ENCODE measurements at places on chromosomes 3 and 15.

DNA sequence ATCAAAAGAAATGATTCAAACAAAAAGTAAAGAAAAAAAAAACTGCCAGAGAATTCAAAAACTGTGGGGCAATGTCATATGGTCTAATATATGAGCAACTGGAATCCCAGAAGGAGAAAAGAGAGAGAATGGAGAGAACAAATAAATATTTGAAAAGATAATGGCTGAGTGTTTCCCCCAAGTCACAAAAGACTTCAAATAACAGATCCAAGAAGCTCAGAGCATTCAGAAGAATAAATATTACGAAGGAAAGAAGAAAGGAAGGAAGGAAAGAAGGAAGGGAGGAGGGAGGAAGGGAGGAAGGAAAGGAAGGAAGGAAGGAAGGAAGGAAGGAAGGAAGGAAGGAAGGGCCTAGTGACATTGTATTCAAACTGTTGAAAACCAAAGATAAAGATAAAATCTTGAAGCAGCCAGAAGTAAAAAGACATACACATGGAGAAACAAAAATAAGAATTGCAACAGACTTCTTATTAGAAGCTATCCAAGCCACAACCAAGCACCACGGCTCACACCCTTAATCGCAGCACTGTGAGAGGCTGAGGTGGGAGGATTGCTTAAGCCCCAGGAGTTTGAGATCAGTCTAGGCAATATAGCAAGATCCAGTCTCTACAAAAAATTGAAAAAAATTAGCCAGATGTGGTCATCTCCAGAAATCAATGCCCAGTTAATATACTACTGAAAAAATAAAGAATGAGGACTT lies 118.9 kb upstream of the IGSF10 start:
- DNase-seq = no peak

DNA sequence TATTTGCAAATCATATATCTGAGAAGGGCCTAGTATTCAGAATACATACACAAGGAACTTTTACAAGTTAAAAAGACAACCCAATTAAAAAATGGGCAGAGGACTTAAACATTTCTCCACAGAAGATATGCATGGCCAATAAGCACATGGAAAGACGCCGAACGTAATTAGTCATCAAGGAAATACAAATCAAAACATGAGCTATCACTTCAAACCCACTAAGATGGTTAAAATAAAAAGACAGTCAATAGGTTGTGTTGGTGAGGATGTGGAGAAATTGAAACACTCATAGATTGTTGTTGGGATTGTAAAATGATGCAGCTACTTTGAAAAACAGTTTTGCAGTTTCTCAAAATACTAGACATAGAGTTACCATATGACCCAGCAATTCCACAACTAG lies 61.2 kb upstream of the NEO1 start:
- DNase-seq = no peak

GRCh38 chr3:150662410-150663200 lies 41.1 kb downstream of the ERICH6 start:
- DNase-seq = no peak

DNA sequence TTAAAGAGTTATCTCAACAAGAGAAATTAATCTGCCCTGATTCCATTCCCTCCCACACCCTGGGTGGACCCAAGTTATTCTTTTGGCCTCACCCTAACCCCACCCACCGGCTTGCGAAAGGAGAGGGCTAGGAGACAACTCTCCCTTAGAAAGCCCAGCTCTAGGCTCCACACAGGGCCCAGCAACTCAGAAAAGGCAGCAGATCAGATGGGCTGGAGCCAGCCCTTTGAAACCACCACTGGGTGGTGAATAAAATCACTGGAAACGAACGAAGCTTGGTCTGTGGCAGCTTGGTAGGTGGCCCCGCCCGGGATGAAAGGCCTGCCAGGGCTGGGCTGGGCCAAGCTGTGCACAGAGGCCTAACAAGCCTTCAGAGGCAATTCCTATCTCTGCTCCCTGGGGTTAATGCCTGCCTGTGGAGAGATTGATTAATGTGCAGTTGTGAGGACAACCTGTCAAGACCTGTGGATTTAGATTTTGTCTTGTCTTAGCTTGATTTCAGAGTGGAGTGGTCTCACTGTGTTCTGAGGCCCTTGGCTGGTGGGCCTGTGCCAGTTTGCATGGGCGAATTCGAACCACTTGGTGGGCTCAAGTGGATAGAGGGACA lies 38.8 kb downstream of the BHLHE40 start:
- no peak for DNase-seq
